Naive B cell (primary cell): ENCODE measurements at places on chromosomes 6 and 20.

GRCh38 chr6:136795996-136796395 lies 3.7 kb upstream of the MAP3K5 start:
- DNase-seq = no peak

DNA sequence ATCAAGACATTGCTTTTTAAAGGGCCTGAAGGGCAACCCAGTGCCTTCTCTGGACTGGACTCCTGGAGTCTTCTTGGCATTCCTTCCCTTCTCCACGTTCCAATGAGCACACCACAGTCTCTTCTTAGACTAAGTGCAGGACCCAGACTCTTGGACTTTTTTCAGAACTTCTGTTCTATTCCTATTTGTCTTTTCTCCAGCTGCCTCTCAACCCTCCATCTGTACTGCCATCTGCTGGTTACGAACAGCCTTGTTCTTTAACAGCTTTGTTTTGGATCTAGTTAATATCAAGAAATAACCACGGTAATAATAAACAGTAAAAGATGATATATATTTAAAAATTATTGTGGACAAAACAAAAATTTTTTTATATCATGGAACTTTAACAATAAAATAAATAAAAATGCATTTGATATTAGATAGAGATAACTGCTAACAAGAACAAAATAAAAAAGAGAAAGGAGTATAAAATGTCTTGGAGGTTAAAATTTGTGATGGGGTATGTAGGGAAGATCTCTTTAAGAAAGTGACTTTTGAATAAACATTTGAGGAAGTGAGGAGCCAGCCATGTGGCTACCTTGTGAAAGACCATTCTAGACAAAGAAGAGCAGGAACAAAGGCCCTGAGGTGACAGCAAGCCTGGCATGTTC lies 105.1 kb upstream of the HCRTR2 start:
- no peak for DNase-seq

DNA sequence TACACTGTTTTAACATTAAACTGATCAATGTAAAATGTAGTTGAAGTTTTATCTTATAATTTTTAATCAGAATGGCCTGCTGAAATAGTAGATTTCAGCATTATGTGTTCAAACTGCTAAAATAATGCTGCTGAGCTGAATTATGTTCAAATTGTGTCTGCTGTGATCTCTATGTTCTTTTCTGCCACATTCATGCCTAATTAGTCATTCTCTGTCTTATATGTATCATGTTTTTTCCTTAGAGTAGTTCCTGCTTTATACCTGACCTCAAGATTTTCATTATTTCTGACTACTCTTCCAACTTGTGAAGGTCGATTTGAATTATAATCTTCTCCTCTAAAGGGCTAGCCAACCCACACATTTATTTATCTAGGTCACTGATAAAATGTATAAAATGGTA lies 476.7 kb upstream of the EPHA7 start:
- DNase-seq = no peak

DNA sequence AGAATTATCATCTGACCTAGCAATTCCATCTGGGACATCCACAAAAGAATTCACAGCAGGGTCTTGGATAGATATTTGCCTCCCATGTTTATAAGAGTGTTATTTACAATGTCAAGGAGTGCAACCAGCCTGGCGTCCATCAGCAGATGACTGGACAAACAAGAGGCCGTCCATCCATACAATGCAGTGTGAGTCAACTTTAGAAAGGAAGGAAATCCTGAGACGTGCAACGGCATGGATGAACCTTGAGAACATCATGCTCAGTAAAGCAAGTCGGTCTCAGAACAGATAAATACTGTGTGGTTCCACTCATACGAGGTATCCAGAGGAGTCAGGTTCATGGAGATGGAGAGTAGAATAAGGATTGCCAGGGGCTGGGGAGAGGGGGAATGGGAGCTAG lies 46.4 kb downstream of the FOXF2 start:
- no peak for DNase-seq

GRCh38 chr20:1273366-1273765 lies 7.3 kb downstream of the SNPH start:
- DNase-seq = no peak

DNA sequence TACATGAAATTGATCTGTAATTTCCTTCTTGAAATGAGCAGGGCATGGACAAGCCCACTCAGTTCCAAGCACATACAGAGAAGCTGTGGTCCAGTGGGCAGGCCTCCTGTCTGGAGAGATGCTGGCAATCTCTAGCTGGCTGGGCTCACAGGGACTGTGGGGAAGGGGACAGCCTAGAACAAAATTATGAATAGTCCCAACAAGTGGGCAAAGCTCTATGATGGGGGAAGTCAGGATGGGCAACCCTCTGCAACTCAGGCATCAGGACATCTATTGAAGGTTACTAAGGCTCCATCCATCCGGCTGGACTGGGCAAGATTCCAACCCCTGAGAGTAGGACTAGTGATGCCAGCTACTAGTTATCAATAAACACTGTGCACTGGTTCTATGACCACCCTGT lies 40.9 kb downstream of the TRERF1 start:
- no peak for DNase-seq

DNA sequence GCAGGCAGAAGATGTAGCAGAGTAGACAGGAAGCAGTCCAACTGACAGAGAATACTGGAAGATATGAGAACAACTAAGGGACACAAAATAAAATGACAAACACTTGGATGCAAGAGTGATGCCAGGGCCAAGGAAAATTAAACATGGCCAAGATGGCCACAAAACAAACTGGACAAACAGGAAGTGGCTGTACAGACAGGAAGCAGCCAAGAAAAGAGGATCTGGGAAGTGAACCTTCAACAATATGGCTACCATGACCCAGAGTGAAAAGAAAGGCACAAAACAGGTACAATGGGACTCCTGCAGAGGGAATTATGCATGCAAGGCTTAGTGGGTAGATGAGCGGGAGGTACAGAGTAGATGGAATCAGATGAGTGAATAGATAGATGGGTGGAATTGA lies 29.1 kb downstream of the HLA-DPB1 start:
- no peak for DNase-seq

GRCh38 chr6:112269114-112269513 lies 14.7 kb upstream of the LAMA4 start:
- DNase-seq = no peak
